Activated naive CD4-positive, alpha-beta T cell (primary cell): ENCODE measurements at places on chromosomes 6 and 20.

- no peak for DNase-seq
Observed at GRCh38 chr20:3074812-3075211, 3.4 kb downstream of the OXT start.

- no peak for DNase-seq
Observed at GRCh38 chr20:54475334-54476168, at the start of gene DOK5. Gene DOK5, plus strand, starts transcription at chr20:54475593. Its CDS starts 354 bp downstream, at chr20:54475947.

GRCh38 chr20:5848711-5849505 lies 98.7 kb downstream of the SHLD1 start:
- no peak for DNase-seq

GRCh38 chr20:59698598-59698997 lies 94.3 kb downstream of the PHACTR3 start:
- DNase-seq, result no peak

GRCh38 chr6:26020329-26021000 lies 57.9 kb downstream of the TRIM38 start:
- DNase-seq, result peak; percentile 56

GRCh38 chr20:62405108-62405980 lies 1.7 kb downstream of the CABLES2 start:
- DNase-seq, result no peak

GRCh38 chr6:56399250-56399671 lies 151.9 kb upstream of the COL21A1 start:
- no peak for DNase-seq

- no peak for DNase-seq
Observed at GRCh38 chr6:144931172-144932035, 646.3 kb downstream of the UTRN start.
